Activated CD8-positive, alpha-beta memory T cell treated with anti-CD3 and anti-CD28 coated beads, Interleukin-2, amount 10 ng/mL, durations not matched to agents 7 days and 5 days (primary cell): ENCODE measurements at places on chromosomes 11 and 22. TPM values are rescaled to one million over a fixed set of nuclear protein-coding genes. Genes with fewer than 3 reads are reported as not detected.

DNA sequence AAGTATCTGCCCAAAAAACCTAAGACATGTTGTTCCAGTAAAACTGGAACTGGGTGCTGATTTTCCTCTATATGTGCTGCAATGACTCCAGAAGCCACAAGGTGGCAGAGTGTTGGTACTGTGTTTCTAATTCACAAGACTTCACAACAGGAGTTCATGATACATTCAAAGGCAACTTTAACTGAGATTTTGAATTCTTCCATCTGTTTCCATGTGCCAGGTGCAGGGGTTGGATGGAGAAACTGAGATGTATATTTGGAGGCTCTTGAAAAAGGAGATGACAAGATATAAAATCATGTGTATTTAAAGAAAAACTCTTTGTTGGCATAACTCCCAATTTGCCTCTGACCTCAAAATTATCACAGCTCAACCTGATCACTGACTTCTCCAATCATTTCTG is 1098.6 kb upstream of the CCDC90B start:
- peak; percentile 40 for DNase-seq
- H3K27me3 ChIP-seq: no peaks in the 10 kb centered on the region
- no peak overlapping the region for H3K4me3 ChIP-seq
- no peak overlapping the region for H3K27ac ChIP-seq
- H3K36me3 ChIP-seq: no peaks in the 10 kb centered on the region

DNA sequence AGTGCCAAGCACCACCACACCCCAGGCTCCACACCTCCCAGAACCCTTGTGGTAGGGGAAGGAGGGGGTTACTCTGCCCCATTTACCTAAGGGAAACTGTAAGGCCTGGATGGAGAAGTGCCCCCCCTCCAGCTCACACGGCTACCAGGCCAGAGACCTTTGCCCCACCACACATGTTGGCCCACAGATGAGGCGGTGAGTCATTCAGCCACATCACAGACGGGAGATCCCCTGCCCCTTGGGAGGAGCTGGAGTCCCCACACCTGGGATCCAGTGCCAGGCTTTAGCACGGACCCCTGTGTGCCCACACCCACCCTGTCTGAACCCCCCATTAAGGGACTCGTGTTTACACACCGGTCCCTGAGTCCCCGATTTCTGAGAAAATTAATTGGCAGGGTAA is 24.9 kb downstream of the CDKN1C start:
- H3K4me1 ChIP-seq: no peaks in the 10 kb centered on the region
- no peak for DNase-seq
- H3K4me3 ChIP-seq: no peak overlapping the region
- no peaks in the 10 kb centered on the region for H3K36me3 ChIP-seq

DNA sequence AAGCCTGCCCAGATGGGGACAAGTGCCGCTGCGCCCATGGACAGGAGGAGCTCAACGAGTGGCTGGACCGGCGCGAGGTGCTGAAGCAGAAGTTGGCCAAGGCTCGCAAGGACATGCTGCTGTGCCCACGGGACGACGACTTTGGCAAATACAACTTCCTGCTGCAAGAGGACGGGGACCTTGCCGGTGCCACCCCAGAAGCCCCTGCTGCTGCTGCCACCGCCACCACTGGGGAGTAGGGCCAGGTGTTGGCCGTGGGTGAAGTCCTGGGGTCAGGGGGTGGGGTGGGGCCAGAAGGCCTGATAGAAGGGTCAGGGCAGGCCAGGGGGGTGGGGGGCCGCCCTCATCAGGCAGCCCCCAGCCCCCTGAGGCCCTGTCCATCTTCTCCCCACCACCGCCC is 24.6 kb upstream of the TEF start:
- H3K27ac ChIP-seq: no peak overlapping the region
- H3K4me1 ChIP-seq: no peaks in the 10 kb centered on the region
- H3K27me3 ChIP-seq: no peaks in the 10 kb centered on the region
- DNase-seq: no peak

DNA sequence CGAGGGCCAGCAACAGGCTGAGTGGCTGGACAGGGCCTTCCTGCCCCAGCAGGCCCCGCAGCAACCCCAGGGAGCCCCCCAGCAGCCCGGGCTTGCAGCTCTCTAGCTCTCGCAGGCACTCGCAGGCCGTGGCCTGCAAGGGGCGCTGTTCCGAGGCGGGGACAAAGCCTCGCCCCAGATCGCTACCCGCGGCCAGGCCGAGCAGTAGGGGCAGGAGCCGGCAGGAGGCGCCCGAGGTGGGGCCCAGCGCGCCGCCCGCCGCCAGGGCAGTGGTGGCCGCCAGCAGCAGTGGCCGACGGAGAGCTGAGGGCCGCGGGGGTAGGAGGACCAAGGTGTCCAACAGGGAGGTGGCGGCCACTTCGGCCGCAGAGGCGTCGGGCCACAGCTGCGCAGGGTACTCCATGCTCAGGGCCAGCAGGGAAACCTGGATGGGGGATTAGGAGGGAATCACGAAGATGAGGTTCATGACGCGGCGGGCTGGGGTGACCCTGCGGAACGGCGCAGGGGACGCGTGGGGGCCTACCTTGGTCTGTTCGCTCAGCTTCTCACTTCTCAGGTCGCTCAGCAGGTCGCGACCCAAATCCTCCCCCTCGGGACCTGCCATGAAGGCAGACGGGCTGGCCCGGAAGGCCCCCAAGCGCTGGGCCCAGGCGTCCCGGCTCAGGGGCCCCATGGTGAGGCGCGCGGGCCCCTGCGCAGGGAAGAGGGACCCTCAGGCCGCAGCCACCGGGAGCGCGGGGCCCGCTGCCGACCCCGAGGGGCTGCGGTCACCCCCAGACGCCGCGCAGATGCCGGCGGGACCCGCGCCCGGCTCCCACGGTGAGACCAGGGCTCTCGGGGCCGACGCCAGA is 632 bp downstream of the AP5B1 start:
- H3K27me3 ChIP-seq: peaks cover 15% of the 10 kb centered on the region
- peaks cover 18% of the 10 kb centered on the region for H3K4me1 ChIP-seq
- H3K36me3 ChIP-seq: peaks cover 9% of the 10 kb centered on the region
- DNase-seq: peak; percentile 91
- H3K27ac ChIP-seq: peak overlapping the region; percentile 82

- H3K27ac ChIP-seq: peak overlapping the region; percentile 74
- peaks cover 80% of the 10 kb centered on the region for H3K27me3 ChIP-seq
- H3K4me1 ChIP-seq: peaks cover 40% of the 10 kb centered on the region
- H3K4me3 ChIP-seq: peak overlapping the region; percentile 90
These were observed 81.0 kb downstream of the PRR5L start for GRCh38 chr11:36376888-36377758.

- H3K4me1 ChIP-seq: peaks cover 56% of the 10 kb centered on the region
- H3K36me3 ChIP-seq: peaks cover 49% of the 10 kb centered on the region
- no peaks in the 10 kb centered on the region for H3K27me3 ChIP-seq
- peak overlapping the region; percentile 48 for H3K4me3 ChIP-seq
- DNase-seq: peak; percentile 85
These were observed 56.3 kb upstream of the ADSL start for GRCh38 chr22:40289991-40290459.

DNA sequence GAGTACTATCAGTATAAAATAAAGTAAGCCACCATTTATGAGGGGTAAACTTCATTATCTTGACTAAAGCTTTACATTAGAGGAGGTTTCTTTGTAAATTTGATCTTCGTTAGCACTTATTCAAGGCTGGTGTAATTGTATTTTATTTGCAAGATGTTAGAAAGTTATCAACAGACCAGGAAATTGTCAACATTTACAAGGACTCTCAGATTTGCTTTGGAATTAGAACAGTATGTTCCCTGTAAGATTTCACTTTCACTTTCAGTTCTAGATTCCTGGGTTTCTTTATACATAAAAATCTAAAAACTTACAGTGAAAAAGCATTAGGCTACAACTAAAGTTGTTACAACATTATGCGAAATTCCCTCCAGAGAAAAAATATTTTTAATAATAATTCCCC is 4.6 kb upstream of the BIRC3 start:
- H3K36me3 ChIP-seq: peaks cover 3% of the 10 kb centered on the region
- peak overlapping the region; percentile 62 for H3K4me3 ChIP-seq
- DNase-seq: no peak
- peaks cover 46% of the 10 kb centered on the region for H3K4me1 ChIP-seq

GRCh38 chr11:99683933-99684332 is 663.2 kb downstream of the CNTN5 start:
- no peaks in the 10 kb centered on the region for H3K27me3 ChIP-seq
- no peaks in the 10 kb centered on the region for H3K36me3 ChIP-seq
- no peak overlapping the region for H3K27ac ChIP-seq

GRCh38 chr11:47160753-47161133 is 15.9 kb downstream of the ARFGAP2 start:
- peaks cover 2% of the 10 kb centered on the region for H3K36me3 ChIP-seq
- no peak for DNase-seq
- no peak overlapping the region for H3K27ac ChIP-seq
- H3K27me3 ChIP-seq: no peaks in the 10 kb centered on the region
- H3K4me1 ChIP-seq: peaks cover 3% of the 10 kb centered on the region

DNA sequence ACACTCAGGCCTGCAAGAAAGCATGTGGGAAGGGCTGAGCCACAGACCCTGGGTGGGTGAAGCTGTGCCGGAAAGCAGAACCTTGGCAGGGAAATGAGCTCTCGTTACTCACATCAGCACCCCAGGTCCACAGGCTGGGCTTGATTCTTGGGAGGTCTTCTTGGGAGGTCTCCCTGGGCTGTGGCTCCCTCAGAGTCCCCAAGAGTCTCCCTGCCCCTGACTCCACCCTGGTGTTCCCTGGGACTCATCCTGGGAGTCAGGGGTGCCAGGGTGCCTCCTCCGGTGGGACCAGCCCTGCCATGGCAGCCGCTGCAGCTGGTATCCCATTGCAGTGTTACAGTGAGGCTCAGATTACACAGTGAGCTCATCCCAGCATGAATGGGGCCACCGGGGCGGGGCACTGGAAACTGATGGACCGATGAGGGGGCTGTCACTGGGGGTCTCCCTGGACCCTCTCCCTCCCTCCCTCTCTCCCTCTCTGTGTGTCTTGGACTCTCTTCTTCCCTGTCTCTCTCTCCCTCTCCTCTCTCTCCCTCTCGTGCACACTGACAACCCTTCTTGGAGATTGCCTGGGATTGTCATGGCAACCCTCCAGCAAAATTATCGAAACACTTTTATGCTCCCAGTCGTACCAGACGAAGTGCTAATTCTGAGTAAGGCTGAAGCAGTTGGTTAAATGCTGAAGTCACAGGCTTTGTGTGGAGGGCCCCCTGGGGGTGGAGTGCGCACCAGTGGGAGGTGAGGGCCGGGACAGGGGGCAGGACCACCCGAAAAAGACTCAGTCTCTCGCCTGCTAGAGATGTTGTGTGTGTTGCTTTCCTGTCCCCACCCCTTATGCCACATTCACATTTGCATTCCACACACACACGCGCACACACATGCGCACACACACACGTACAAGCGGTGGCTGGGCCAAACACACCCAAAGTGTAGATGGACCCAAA is 8.6 kb upstream of the C11orf96 start:
- no peak for DNase-seq
- H3K27ac ChIP-seq: no peak overlapping the region
- H3K36me3 ChIP-seq: no peaks in the 10 kb centered on the region
- peaks cover 14% of the 10 kb centered on the region for H3K27me3 ChIP-seq
- H3K4me3 ChIP-seq: no peak overlapping the region
- H3K4me1 ChIP-seq: peaks cover 6% of the 10 kb centered on the region

- H3K27me3 ChIP-seq: no peaks in the 10 kb centered on the region
- no peak overlapping the region for H3K27ac ChIP-seq
- H3K4me1 ChIP-seq: peaks cover 34% of the 10 kb centered on the region
These were observed 16.3 kb downstream of the DGKZ start for GRCh38 chr11:46363455-46364005.

DNA sequence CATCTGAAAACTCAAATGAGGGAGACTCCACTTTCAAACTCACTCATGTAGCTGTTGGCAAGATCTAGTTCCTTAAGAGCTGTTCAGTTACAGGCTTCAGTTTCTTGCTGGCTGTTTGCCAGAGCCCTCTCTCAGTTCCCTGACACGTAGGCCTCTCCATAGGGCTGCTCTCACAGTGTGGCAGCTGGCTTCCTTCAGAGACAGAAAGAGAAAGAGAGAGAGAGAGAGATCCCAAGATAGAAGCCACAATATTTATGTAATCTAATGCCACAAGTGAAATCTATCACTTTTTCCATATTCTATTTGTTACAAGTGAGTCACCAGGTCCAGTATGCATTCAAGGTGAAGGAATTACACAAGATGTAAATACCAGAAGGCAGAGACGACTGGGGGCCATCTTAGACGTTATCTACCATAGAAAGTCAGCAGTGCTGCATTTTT is 168.8 kb downstream of the RCN1 start:
- H3K4me3 ChIP-seq: no peak overlapping the region
- no peak overlapping the region for H3K27ac ChIP-seq
- H3K4me1 ChIP-seq: no peaks in the 10 kb centered on the region
- peaks cover 16% of the 10 kb centered on the region for H3K27me3 ChIP-seq

APOBEC3B gene
- total RNA-seq: 32.8 TPM

LRRC56 gene
- 1.7 TPM for total RNA-seq

SLC22A25 gene
- not detected for total RNA-seq
